ENCODE measurements at places on chromosomes 13 and 19.

DNA sequence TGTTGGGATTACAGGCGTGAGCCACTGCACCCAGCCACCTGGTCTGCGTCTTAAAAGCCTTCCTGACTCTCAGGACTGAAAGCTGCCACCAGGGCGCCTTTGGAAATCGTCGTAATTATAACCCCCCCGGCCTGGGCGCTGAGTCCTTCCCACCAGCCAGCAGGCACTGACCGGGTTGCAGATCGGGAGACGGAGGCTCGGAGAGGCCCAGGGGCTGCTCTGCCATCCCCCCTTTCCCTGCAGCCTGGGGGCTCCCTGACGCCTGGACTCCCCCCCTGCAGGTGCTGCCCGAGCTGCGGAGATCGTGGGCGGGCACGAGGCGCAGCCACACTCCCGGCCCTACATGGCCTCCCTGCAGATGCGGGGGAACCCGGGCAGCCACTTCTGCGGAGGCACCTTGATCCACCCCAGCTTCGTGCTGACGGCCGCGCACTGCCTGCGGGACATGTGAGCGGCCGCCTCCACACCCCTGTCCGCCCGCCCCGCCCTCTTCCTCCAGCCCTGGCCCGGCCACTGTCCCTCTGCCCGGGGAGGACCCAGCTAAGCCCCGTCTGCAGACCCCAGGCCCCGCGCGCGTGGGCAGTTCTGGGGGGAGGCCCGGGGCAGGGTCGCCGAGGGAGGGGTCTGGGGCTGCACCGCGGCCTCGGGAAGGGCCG is 2.5 kb downstream of the PRTN3 start:
- DNase-seq, result no peak

DNA sequence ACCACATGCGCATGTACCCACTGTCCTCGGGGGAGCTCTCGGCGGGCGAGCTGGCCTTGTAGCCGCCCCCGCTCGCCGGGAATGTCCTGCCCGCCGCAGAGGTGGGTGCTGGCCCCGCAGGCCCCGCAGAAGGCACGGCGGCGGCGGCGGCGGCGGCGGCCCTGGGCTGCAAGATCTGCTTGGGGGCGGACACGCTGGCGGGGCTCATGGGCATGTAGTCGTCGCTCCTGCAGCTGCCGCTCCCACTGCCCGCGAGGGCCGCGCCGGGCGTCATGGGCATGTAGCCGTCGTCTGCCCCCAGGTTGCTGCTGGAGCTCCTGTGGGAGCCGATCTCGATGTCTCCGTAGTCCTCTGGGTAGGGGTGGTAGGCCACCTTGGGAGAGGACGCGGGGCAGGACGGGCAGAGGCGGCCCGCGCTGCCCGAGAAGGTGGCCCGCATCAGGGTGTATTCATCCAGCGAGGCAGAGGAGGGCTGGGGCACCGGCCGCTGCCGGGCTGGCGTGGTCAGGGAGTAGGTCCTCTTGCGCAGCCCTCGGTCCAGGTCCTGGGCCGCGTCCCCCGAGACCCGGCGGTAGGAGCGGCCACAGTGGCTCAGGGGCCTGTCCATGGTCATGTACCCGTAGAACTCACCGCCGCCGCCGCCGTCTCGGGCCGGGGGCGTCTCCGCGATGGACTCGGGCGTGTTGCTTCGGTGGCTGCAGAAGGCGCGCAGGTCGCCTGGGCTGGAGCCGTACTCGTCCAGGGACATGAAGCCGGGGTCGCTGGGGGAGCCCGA is 2.4 kb downstream of the IRS2 start:
- DNase-seq, result no peak

GRCh38 chr13:95387733-95388207 is 86.5 kb upstream of the ABCC4 start:
- peak; percentile 21 for DNase-seq

GRCh38 chr19:17333611-17334413 is 843 bp downstream of the ANO8 start:
- peak; percentile 91 for DNase-seq
